Pulmonary artery endothelial cell (primary cell): ENCODE measurements at places on chromosomes 12 and 14.
A peak's percentile ranks its signal among the peaks of the same experiment; 100 is the strongest.

DNA sequence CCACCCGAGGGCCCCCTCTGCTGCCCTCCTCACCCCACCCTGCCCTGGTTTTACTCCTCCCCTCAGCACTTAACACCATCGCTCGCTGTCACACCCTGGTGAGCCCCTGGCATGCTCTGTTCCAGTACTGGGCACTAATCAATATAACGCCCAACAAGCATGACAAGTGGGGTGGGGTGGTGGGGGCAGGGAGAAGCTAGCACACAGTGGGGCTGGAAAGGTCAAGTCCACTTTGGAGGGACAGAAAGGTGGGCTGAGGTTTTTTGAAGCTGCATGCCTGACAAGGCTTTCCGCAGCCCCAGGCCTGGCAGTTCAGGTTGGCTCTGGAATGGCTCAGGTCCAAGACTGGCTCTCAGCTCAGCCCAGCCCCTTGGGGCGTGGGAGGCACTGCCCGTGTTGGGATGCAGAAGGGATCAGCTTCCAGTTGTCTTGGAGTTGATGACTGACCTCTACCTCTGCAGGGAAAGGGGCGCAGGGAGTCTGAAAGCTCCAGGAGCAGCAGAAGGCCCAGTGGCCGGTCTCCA lies 34.1 kb downstream of the PLEKHG3 start:
- no peak for DNase-seq

- DNase-seq = no peak
Measured at GRCh38 chr14:70177081-70177800, 11.5 kb downstream of the SLC8A3 start.

DNA sequence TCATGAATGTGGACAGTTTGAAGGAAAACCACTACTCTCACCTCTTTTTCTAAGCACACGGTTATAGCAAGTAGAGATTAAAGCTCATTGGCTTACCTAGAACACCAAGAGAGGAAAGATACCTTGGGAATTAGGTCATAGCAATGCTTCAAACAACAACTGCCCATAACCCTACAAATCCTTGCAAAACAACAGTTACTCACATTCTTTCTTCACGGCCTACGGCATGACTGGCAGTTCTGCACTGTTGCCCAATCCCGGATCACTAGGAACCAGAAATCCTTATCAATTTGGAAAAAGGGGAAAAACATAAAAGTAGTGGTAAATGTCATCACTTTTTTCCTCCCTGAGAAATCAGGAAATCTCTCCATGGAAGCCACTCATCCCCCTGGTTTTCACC lies 9.6 kb upstream of the ISM2 start:
- no peak for DNase-seq

DNA sequence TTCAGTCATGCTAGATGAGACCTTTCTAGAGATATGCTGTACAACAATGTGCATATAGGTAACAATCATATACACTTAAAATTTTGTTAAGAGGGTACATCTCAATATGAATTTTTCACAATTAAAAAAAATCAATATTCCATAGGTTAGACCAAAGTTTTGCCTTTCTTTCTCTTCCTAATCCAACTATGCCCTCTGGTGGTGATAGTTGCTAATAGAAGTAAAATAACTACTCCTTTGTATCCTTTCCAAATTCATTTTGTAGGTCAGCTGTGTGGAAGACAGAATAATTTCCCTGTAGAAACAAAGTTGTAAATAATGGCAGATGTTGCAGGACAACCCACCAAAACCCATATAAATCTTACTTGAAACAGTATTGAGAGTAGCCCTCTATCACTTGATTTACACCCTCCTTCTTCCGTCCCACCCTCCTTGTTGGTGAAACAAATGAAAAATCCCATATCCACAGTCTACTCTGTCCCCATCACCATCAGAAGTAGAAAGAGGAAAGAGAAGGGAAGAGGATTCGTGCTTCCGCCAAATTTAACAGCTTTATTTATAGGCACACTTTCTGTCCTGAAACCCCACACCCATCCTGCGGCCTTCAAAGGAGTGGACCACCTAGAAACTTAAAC lies 34.2 kb upstream of the KICS2 start:
- peak; percentile 5 for DNase-seq

DNA sequence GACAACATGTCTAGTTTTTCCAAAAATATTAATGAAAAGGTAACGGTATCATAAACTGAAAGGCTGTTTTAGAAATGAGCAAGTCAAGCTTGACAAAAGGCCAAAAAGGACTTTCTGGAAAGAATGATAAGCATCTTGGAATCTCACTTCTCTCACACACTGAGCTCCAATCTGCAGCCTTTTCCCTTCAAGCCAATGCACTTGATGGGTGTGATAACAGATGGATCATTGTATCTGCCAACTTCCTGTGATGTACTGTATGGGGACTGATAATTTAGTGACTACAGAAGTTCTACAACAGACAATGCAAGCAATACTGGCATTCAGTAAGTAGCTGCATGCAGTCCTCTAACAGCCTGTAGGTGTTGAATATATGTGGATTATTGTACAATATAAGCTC lies 147.1 kb downstream of the MED13L start:
- DNase-seq = no peak

DNA sequence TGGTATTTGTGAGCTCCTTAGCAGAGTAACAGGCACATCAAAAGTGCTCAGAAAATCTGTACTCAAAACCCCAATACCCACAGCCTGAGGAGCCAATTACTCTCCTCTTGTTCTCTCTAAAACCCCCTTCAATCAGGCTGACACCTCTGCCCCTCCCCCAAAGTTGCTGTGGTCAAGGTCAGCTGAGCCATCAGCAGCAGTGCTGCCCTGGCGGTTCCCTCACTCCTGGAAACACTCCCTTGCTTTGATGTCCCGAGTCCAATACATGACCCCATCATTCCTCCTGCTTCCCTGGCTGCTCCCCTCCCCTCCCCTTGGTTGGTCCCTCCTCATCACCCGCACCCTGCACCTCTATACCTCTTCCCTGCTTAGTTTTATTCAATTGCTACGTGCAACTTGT lies 57.2 kb upstream of the C14orf132 start:
- no peak for DNase-seq

DNA sequence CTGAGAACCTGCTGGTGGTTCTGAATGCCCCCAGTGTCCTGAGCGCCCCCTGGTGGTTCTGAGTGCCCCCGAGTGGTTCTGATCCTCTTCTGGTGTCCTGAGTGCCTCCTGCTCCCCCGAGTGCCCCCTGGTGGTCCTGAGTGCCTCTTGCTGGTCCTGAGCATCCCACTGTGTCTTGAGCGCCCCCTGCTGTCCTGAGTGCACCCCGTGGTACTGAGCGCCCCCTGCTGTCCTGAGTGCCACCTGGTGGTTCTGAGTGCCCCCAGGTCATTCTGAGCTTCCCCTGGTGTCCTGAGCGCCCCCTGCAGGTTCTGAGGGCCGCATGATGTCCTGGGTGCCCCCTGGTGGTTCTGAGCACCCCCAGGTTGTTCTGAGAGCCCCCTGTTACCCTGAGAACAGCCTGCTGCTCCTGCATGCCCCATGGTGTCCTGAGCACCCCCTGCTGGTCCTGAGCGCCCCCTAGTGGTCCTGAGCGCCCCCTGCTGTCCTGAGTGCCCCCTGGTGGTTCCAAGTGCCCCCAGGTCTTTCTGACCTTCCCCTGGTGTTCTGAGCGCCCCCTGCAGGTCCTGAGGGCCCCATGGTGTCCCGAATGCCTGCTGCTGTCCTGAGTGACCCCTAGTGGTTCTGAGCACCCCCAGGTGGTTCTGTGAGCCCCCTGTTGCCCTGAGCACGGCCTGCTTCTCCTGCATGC lies 1165.4 kb downstream of the TMEM121 start:
- DNase-seq = no peak

- no peak for DNase-seq
Measured at GRCh38 chr12:76945867-76946266, 67.0 kb upstream of the CSRP2 start.

- no peak for DNase-seq
Measured at GRCh38 chr12:23236811-23237210, 611.8 kb downstream of the ETNK1 start.

GRCh38 chr12:4308334-4308950 lies 12.6 kb upstream of the TIGAR start:
- DNase-seq = no peak

DNA sequence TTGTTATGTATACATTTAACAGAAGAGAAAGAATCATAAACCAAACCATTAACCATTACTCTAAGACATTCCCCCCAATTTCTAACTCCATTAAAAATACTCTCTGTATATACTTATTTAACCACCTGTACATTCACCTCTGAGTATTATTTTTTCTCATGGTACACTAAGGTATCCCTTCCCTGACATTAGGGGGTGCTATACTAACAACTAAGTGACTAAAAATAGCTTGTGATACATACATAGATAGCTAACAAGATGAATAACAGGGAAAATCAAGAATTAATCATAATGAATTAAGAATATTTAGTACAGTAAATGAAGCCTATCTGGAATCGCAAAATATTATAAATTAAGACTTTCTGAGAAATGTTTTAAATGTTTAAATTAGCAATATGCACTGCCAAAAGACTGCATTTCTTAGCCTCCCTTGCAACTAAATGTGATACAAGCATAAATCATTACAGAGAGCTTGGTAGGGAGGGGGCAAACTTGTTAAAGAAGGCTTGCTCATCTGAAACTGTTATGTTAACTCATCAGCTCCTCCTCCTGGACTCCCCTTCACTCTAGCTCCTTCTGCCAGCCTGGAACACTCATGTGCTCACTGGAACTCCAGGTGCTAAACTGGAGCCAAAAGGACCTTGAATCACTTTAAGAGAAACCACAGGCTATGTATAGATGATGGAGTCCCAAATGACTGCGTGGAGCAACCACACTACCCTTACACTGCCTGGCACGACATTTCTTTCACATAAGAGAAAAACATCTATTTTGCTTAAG lies 14.9 kb downstream of the C2CD5 start:
- DNase-seq = no peak

DNA sequence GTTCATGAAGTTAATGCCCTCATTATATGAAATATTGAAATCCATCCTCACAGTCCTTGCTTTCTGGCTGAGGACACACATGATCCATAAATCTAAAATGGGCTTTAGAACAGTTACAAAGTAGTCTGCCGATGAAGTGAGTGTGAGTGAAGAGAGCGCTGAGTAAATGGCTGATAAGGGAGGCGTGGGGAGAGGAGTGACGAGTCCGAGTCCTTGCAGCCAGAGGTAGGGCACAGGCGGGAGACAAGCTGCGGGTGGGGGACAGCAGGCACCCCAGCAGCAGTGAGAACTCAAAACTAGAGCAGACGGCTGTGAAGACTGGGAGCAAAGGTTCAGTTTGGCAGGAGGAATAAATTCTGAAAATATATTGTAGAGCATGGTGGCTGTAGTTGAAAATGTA lies 140.1 kb upstream of the ATP2B1 start:
- no peak for DNase-seq

DNA sequence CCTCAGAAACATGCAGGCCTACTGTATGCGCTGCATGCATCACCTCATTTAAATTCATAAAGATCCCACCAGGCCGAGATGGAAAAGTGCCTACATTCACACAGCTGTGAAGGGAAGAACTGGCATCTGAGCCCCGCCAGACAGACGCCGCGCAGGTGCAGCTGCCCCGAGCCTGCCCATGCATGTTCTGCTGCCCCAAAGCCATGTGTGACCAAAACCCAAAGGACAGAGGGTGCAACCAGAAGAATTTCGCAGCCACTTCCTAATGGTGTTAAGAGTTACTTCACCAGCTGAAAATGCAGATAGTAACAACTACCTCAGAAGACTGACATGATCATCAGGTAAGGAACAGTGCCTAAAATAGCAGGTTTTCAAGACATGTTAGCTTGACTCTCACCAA lies 13.5 kb upstream of the KRT8 start:
- no peak for DNase-seq

DNA sequence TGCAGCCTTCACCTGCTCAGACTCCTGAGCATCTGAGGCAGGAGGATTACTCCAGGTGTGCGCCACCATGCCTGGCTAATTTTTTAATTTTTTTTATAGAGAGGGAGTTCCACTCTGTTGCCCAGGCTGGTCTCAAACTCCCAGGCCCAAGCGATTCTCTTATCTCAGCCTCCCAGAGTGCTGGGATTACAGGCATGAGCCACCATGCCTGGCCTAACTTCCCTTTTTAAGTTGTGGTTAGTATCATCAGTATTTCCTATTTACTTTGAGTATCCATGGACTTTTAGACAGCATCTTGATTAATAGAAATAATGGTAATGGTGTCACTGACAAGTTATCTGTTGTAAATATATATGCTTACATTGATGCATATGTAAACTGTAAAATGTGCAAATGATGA lies 116.9 kb downstream of the FGD4 start:
- no peak for DNase-seq

DNA sequence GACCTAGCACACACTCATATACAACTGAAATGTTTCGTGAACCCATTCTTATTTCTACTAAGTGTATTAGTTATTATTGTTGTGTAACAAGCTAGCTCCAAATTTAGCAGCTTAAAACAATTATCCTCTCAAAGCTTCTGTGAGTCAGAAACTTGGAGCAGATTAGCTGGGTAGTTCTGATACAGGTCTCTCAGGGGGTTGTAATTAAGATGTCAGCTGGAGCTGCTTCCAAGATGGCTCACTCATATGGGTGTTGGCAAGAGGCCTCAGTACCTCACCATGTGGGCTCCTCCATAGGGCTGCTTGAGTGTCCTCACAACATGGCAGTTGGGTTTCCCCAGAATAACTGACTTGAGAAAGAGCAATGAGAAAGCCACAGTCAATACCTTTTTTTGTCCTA lies 9.8 kb downstream of the GPR135 start:
- DNase-seq = no peak

DNA sequence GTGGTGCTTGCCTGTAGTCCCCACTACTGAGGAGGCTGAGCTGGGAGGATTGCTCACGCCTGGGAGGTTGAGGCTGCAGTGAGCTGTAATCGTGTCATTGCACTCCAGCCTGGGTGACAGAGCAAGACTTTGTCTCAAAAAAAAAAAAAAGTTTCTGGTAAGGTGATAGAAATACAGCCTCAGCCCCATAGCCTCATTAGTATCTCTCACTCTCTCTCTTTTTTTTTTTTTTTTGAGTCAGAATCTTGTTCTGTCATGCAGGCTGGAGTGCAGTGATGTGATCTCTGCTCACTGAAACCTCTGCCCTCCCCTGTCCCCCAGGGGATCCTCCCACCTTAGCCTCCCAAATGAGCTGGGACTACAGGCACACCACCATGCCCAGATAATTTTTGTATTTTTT lies 19.2 kb downstream of the MTHFD1 start:
- DNase-seq = no peak

- no peak for DNase-seq
Measured at GRCh38 chr12:96143392-96143791, 50.8 kb upstream of the ELK3 start.

DNA sequence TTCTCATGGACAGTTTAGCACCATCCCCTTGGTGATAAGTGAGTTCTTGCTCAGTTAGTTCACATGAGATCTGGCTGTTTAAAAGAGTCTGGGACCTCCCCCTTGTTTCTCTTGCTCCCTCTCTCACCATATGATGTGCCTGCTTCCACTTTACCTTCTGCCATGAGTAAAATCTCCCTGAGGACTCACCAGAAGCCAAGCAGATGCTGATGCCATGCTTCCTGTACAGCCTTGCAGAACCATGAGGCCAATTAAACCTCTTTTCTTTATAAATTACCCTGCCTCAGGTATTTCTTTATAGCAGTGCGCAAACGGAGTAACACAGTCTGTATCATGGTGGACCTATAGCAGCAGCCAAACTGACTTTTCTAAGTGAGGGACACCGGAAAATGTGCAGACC lies 58.8 kb downstream of the ATP2B1 start:
- DNase-seq = no peak

GRCh38 chr14:33755358-33755757 lies 195.5 kb downstream of the EGLN3 start:
- DNase-seq = no peak
